ENCODE measurements at places on chromosomes 16 and 17.

DNA sequence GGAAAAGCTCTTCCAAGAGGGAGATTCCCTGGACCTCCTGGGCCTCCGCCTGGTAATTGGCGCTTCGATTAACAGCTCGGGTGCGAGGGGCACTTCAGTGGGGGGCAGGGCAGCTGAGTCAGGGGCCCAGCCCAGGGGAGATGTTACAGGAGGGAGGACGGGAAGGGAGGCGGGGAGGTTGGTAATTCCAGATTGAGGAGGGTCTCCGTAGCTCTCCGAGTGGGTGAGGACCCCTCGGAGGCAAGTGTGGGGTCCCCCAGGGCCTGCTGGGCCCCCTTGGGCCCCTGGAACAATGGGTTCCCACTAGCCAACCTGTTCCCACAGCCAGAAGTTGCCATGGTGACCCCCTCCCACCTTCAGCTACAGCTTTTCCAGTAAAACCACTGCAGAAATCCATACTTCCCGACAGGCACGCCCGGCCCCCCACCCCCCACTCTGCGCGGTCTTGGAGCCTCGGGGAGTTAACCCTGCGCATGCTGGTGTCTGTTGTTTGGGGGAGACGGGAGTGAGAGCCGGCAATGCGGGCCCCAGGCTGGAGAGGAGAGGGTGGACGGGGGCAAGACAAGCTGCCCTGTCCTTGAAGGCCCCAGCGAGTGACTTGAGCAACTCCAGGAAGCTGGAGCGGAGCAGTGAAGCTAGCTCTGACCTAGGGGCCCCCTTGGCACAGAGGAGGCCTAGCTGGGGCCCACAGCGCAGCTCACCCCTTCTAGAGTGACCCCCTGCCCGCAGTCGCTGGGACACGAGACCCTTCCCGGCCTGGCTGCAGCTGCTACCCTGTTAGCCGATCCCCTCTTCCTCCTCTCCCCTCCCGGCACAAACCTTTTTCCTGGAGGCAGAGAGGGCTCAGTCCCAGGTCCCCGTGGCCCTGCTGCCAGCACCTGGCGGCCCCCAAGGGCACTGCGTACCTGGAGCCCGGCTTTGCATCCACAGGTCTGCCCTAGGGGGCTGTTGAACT, 37.8 kb downstream of the TMEM235 start:
- peak; percentile 96 for DNase-seq

- DNase-seq: no peak
Measured at GRCh38 chr17:82301300-82301915, 16.0 kb downstream of the CD7 start.

DNA sequence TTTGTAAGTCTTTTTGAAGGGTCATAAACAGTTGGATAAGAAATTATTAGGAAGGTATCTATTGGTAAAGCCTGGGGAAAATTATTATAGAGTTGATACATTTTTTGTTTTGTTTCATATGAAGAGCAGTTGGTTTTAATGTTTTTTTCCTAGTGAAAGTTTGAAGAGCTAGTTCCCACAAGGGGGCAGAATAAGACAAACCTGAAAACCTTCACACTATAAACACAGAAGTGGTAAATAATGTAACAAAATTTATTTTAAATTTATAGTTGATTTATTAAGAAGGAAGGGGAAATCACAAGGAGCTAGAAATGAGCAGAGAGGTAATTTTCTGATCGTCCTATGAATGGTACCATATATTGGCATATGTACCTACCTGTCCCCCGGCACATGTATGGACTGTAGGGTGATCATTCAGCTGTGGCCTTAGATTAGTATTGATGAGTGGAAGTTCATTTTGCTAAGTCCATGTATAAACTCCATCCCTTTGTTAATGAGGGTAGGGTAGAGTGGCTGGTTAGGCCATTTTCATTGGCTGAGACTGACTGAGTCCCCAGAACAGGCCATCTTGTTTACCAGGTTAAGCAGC, 116.3 kb downstream of the TANC2 start:
- peak; percentile 62 for DNase-seq

GRCh38 chr16:52958951-52959350, 93.7 kb downstream of the CHD9NB start:
- no peak for DNase-seq

- DNase-seq: no peak
Measured at GRCh38 chr16:63183743-63184142, 1147.5 kb upstream of the CDH8 start.

DNA sequence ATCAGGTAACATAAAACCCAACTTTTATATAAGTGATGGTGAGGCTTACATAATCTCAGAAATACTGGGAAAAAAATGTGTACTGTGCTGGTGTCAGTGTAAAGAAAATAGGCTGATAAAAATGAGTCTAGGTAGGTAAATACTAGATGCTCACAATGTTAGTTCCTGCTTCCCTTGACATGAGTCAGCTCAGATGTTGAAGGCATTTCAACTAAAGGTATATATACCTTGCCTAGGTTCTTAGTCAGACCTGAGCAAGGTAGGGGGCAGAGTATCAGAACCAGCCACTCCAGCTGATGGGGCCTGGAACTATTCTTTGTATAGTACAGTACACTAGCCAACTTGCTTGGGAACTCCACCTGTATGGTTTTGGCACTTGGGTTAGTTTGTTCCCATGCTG, 51.0 kb upstream of the CA10 start:
- no peak for DNase-seq

DNA sequence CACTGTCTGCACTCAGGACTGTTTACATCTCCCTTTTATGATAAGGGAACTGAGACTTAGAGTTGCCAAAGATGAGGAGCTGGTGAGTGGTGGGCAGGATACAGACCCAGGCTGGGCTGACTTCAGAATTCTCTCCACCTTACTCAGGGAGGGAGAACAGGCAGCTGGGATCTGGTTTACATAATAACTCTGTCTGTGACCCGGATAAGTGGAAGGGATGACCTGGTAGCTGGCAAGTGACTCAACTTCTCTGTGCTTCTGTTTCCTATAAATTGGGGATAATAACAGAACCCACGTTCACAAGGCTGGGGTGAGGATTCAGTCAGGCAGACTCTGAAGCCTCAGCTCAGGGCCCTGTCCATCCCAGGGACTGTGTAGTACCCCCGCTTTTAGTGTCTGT, 2.6 kb downstream of the SNX20 start:
- DNase-seq: no peak

DNA sequence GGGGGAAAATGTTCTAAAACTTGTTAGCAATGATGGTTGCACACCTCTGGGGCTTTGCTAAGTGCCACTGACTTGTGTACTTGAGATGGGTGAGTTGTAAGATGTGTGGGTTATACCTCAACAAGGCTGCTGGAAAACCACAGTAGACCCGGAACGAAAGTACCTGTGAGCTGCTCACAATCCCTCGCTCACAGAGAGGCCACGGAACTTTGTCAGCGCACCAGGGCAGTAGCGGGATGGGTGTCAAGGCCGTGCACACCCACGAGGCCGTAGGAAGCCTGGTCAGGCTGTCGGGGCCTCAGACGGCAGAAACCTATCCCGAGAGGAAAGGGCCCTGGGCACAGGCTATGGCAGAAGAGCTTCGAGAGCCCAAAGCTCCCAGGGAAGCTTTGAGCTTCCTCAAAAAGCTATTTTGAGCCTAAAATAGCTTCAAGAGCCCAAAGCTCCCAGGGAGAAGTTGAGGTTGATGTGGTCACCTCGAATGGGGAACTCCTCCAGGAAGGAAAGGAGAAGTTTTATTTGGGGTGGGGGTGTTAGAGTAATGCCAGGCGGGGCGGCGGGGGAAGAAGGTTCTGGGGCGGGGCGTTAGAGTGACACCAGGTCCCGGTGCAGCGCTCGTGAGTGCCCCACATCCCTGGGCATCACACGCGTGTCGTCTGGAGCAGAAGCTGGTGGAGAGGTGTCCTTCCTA, 19.0 kb downstream of the CBFA2T3 start:
- no peak for DNase-seq

GRCh38 chr16:23784811-23785447, 30.1 kb downstream of the CHP2 start:
- no peak for DNase-seq

Measured in SJCRH30 (cell line).